ENCODE measurements at places on chromosomes 7 and 10. TPM values are rescaled to one million over a fixed set of nuclear protein-coding genes. Genes with fewer than 3 reads are reported as not detected.

DNA sequence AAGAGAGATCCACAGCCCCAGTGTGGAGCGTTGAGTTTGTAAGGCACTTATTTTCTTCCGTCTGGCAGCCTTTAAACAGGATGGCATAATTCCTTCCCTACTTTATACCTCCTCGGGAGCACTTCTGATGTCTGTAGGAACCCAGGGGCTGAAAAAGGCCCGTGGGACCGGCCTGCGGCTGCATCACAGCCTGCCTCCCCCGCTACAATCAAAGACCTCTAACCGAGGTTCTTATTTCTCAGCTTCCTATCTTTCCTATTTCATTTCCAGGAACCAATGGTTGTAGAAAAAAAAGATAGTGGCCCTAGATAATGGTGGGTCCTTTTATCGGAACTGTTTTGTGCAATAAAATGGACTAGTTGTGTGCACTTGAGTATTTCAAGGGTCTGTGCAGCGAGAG, 4.1 kb upstream of the CTBP2 start:
- DNase-seq: no peak

GRCh38 chr10:54094321-54094720, 706.7 kb downstream of the PCDH15 start:
- DNase-seq: no peak

PLEKHS1 gene
- total RNA-seq: not detected

- DNase-seq: no peak
Measured at GRCh38 chr10:13139676-13140075, 21.7 kb upstream of the MCM10 start.

DNA sequence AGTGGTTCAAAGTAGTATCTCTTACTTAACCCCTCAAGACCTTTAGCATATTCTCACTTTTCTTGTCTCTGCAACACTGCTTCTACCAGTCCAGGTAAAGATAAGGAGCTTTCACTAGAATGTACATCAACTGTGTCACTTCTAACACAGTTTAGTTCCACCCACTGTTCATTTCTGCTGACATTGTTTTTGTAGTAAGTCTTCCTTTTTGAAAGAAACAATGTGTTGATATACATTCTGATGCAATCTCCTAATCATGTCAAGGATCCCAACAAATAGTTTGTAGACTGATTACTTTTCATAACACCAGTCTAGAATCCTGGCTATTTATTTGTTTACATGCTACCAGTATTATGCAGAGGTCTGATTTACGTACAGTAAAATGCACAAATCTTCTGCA, 47.5 kb downstream of the CCSER2 start:
- no peak for DNase-seq
